ENCODE measurements at places on chromosomes 7 and 10.

DNA sequence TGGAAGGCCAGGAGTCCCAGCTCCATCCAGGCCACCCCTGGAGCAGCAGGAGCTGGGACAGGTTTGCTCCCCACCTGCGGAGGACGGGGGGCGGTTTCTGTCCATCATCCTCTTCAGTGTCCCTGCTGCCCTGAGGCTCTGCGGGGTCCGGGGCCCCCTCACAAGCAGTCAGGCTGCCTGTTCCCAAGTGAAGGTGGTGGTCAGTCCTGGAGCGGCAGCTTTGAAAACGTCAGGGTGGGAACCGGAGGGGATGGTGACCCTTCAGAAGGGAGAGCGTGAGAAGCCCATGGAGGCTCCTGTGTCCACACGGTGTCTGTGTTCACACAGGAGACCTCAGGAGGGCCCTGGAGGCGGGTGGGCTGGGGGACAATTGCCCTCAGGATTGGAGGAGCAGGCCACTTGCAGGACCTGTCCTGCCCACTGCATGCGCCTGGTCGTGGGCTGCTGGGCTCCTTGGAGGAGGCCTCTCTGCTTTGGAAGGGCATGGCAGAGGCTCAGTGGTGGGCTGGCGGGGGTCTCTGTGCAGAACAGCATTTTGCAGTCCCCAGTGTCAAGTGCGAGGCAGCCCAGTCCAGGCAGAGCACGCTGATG, 49.3 kb upstream of the INPP5A start:
- no peak for DNase-seq

DNA sequence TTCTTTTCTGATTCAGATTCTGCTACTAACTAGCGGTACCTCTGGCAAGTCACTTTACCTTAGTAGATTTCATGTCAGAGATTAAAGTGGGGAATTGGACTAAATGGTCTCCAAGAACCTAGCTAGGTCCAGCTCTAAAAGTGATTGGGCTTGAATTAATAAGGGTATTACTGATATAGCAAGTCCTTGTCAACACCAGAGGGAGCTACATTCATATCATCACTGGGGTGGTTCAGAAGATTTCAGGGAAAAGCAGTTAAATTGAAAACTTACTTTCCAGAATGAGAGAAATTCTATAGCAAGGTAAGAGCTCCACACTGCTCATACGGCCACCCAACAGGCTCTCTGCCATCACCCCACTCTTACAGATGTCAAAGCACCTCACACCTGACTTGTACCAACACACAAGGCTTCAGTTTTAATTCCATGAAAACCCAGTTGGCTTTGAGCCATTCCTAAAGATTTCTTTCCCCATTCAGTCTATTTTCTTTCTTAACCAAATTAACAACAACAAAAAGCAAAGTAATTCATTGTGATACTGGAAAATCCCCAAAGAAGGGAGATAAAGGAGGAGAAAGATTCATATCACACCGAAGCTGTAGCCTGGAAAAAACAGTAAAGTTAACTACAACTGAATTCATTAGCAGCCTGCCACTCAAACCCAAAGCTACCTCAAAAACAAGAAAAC, 38.0 kb upstream of the SPOCK2 start:
- DNase-seq: no peak

GRCh38 chr10:124802313-124802675, 675 bp downstream of the ABRAXAS2 start:
- DNase-seq: no peak

GRCh38 chr10:129793479-129793878, 170.6 kb downstream of the EBF3 start:
- DNase-seq: no peak

- no peak for DNase-seq
These were observed 14.5 kb upstream of the CPA1 start for GRCh38 chr7:130365511-130366441.

DNA sequence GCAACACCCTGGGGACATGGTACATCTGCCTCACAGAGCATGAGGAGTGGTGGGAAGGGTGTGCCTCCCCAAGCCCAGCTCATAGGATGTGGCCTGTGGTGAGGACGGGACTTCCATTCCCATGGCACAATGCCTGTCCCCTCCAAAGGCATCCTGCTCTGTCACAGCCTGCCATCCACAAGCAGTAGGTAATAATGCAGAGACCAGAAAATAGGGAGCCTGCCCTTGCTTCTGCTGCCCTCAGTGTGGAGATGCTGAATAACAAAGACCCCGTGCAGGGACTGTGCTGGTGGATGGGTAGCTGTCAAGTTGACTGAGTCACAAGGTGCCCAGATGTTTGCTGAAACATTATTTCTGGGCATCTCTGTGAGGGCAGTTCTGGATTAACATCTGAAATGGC, 199.9 kb upstream of the GRB10 start:
- DNase-seq: no peak

DNA sequence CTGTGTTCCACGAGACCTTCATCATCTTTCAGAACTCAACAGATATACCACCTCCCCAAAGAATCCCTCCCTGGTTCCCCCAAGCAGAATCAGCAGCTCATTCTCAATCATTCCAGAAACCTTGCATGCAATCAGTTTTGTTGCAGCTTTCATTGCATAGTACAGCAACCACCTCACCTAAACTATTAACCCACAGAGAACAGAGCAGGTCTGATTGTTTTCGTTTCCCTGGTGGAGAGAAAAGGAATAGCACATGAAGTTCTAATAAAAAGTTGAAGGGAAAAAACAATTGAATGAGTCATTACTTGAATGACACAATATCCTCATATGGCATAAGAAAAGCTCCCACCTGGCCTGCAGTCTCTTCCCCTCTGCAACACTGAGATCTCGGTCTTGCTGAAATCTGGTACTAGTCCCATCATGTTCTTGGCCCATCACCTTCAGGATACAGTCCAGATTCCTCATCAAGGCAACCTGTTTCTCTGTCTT, 147.1 kb upstream of the GDF10 start:
- DNase-seq: no peak

GRCh38 chr10:88932539-88933256, 19.9 kb downstream of the ACTA2 start:
- no peak for DNase-seq

GRCh38 chr10:74855439-74855838, 29.0 kb downstream of the KAT6B start:
- DNase-seq: no peak

GRCh38 chr10:132655735-132656134, 118.1 kb downstream of the INPP5A start:
- DNase-seq: no peak

GRCh38 chr7:80725181-80725611, 86.8 kb downstream of the CD36 start:
- no peak for DNase-seq

GRCh38 chr7:28474640-28475039, 62.3 kb downstream of the CREB5 start:
- DNase-seq: no peak

DNA sequence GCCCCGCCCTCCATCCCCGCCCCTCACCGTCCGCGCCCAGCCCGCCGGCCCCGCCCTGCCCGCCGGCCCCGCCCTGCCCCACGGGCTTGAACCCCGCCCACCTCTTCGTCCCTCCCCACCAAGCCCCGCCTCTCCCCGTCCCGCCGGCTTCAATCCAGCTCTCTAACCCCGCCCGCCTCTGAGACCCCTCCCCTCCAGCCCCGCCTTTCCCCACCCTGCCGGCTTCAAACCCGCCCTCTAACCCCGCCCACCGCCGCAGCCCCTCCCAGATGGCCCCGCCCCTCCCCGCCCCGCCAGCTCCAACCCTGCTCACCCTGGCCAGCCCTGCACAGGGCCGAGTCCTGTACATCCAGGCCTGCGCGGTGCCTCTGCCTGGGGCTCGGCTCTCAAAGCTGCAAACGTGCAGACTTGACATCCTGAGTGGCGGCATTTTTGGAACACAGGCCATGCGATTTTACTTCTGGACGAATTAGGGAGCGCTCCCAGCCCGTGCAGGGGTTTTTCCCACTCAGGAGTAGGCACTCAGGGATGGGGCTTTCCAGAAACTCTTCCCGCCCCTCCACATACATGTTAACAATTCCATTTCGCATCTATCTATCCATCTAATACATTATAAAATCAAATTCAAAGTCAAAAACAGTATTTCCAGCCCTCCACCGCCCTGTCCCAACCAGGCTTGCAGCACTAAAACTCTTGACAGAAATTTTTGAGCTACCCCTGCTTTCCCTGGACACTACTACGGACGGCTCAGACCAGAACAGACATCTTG, 477 bp upstream of the NMT2 start:
- DNase-seq: peak; percentile 97

GRCh38 chr7:26052706-26053105, 99.3 kb upstream of the NFE2L3 start:
- DNase-seq: no peak

- DNase-seq: no peak
These were observed 82.7 kb downstream of the SLC25A13 start for GRCh38 chr7:96238976-96239766.

GRCh38 chr10:30687698-30688213, 58.2 kb upstream of the LYZL2 start:
- peak; percentile 88 for DNase-seq

DNA sequence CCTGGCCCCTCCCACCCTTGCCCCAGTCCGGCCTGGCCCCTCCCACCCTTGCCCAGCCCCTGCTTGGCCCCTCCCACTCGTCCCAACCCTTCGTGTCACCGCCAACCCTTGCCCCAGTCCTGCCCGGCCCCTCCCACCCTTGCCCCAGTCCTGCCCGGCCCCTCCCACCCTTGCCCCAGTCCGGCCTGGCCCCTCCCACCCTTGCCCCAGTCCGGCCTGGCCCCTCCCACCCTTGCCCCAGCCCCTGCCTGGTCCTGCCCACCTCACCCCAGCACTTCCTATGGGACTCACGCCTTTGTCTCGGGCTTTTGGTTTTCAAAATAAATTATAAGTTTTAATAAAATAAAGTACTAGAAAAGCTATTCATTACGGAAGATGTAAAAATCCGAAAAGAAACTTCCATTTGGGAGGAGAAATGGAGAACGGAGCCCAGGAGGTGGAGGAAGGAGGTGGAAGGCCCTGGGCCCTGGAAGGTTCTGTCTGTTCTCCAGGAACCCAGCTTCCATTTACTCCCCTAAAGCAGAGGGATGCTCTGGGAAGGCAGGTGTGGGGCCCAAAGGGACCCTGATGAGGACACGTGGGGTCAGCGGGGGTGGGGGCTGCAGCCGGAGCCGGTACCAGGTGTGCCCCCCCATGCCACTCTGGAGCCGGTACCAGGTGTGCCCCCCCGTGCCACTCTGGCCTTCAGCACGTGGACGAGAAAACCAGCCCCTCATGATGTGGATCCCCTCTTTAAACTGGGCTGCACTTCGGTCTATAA, 52.2 kb downstream of the PWWP2B start:
- no peak for DNase-seq

DNA sequence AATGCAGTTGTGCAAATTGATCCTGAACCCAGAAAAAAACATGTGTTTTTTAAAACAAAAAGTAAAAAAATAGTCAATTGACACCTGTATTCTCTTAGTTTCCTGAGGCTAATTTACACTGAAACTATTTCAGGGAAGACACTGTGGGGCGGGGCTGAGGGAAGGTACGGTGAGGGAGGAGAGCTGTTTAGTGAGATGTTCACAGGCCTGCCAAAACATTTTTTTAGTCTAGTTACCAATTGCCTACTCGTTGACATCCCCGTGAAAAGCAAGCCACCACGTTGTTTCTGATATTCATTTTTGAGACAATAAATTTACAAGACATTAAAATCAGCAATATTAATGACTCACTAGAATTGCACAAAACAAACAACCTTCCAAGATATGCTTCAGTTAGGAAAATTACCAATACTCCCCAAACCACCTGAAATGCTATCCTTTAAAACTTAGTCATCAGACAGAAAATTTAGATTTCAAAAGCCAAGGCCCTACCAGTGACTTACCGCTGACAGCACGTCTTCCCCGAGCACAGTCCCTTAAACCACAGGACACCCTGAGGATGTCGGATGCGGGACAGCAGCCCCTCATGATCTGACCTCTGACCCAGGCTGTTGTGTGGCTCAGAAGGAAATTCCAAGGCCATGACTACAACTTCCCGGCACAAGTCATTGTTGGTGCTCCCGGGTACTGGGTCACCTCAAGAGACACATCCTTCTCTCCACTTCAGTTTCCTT, 279.2 kb downstream of the PRPF18 start:
- DNase-seq: no peak

DNA sequence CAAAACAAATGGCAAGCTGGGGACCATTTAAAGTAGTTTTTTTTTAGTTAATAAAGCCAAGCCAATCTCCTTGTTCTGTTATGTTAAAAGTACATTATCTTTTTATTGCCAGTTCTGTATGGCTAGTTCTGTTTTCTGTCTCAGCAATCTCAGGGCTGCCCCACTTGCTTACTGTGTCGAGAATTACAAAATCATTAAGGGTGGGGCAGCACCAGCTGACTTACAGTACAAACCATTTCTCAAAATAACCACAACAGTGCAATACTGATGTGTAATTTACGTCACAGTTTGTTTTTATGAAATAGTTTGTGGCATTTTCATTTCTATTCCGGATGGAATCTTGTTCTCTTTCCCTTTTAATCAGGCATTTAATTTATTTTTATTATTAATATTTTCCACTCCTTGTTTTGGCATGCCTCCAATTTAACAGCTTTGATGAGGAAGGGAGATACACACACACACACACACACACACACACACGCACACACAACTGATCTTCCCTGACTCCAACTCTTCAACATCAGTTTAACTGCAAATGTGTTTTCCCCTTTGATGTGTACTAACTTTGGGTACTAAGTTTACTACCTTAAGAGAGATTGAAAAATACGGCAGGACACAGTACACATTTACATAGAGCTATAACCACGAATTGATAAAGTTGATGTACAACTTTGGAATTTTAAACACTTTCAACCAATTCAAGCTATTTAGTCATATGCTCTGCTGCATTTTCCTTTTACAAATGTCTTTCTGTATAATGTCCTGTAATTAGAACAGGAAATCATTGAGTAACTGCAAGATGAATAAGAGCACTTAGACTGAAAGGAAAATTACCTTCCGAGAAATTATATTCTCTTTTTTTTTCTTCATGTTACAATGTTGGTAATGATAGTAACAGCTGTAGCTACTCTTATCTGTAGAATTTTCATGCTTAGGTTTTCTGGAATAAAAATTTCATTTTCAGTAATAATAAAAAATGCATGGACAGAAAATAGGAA, 91.5 kb downstream of the ARID5B start:
- DNase-seq: no peak

- DNase-seq: no peak
These were observed 40.3 kb upstream of the PSMG3 start for GRCh38 chr7:1610013-1610677.

GRCh38 chr10:90148116-90148855, 446.9 kb downstream of the KIF20B start:
- no peak for DNase-seq

DNA sequence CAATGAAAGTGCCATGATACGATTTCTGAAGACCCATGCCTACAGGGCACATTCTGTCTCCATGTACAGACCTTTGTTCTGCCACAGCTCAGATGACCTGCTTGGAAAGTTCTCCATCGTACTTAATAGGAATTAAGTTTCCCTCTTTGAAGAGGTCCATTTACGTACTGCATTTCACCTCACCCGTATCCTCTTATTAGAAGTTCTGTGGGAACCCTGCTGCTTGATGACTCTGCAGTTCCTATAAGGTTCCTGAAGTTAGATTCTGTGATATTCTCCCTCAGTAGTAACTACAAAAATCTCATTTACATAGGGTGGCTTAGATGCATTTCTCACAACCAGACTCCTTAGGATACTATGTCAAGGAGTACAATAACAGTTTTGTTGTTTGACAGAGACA, 50.9 kb downstream of the MINDY3 start:
- DNase-seq: no peak

GRCh38 chr10:126124046-126124445, 227.7 kb downstream of the FANK1 start:
- DNase-seq: no peak
